ENCODE measurements at places on chromosomes 5 and 9.

- peak; percentile 67 for DNase-seq
Measured at GRCh38 chr9:37037503-37038301, 3.6 kb upstream of the PAX5 start.

- no peak for DNase-seq
Measured at GRCh38 chr5:86442036-86442745, 175.6 kb upstream of the COX7C start.

- DNase-seq, result peak; percentile 82
Measured at GRCh38 chr5:6829150-6829784, 116.0 kb downstream of the TENT4A start.

GRCh38 chr9:112035166-112035826, 138.7 kb downstream of the UGCG start:
- DNase-seq, result peak; percentile 50

DNA sequence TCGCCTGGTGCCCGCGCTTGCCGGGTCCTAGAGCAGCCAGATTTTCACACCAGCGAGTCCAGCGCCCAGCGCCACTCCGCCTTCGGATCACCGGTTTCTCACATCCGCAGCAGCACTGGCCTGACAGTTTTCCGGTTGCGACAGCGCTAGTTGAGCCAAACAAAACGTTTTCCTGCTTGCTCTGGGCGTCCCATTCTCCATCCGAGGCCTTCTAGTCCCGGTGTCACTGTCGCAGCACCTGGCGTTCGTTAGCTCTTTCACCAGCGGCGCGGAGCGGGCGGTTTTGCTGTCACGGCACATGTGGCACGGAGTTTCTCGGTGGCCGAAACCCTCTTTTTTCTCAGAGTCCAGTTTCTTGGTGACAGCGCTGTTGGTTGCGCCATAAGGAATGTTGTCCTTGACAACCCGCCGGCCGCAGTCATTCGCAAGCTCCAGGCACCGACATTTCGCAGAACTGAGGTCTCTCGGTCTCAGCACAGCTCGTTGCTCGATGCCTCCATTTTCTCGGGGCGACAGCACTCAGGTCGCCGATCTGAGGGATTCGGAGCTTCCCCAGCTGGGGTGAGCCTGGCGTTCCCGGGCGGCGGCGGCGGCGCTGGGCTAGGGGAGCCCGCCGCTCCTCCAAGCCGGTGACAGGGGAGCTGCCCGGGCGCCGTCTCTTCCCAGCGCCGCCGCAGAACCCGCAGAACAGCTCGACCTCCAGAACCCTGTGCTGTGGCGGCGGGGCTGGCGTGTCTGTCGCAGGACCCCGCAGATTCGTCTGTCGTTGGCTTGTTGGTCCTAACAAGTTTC, 47.8 kb downstream of the ANXA2R start:
- DNase-seq, result peak; percentile 94

- no peak for DNase-seq
Measured at GRCh38 chr5:180486636-180487149, 7.5 kb upstream of the CNOT6 start.
